ENCODE measurements at places on chromosomes 6 and 20. TPM values are rescaled to one million over a fixed set of nuclear protein-coding genes. Genes with fewer than 3 reads are reported as not detected.

The KHDC1 gene
- 8.1 TPM for total RNA-seq

The HCRTR2 gene
- total RNA-seq: not detected

The SEMG1 gene
- not detected for total RNA-seq

The CLPSL1 gene
- total RNA-seq: not detected

The FANCE gene
- total RNA-seq: 7.6 TPM

The TDRD6 gene
- total RNA-seq: 0.17 TPM

Data from smooth muscle cell of trachea (primary cell).